ENCODE measurements at places on chromosomes 12 and 14.

GRCh38 chr14:58755031-58755925 lies 117.5 kb downstream of the DACT1 start:
- no peak for DNase-seq

GRCh38 chr12:111056618-111057521 lies 136.5 kb upstream of the MYL2 start:
- DNase-seq = no peak

DNA sequence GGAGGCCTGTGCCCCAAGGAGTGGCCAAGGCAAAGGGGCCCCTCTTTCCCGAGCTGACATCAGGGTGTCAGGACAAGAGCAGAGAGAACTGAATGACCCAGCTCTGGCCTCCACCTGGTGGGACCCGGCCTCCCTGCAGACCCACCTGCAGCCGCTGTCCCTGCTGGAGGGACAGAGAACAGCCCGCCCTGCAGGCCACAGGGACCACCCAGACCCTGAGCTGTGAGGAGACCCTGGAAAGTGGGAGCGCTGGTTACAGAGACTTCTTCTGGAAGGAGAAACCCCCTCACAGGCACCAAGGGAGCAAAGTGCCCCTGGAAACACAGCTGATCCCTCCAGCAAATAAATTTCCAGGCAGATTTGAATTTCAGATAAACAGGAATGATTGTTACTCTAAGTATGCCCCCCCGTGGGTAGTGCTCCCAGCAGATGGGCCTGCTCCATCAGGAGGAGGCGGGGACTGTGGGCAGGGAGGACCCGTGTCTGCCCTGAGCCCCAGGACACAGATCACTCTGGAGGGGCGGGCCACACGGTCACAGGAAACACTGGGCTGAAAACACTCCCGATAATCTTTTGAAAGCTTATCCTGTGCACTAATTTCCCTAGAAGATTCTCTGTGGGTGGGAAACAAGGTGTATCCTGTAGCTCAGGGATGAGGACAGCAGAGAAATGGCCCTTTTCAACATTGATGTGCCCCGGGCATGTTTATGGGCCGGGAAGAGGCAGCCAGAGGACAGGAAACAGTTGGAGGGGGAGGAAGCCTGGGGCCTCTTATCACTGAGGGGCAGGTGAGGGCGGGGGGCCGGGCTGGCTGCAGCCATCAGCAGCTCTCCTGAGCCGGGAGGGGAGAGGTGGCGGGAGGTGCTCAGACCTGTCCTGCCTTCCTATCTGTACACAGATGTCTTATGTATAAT lies 276.0 kb downstream of the ADGRD1 start:
- DNase-seq = no peak

GRCh38 chr14:90331497-90332270 lies at the start of gene NRDE2:
Gene NRDE2 (minus strand): TSS chr14:90331941. CDS start chr14:90331904, 37 bp downstream.
- DNase-seq = peak; percentile 96

DNA sequence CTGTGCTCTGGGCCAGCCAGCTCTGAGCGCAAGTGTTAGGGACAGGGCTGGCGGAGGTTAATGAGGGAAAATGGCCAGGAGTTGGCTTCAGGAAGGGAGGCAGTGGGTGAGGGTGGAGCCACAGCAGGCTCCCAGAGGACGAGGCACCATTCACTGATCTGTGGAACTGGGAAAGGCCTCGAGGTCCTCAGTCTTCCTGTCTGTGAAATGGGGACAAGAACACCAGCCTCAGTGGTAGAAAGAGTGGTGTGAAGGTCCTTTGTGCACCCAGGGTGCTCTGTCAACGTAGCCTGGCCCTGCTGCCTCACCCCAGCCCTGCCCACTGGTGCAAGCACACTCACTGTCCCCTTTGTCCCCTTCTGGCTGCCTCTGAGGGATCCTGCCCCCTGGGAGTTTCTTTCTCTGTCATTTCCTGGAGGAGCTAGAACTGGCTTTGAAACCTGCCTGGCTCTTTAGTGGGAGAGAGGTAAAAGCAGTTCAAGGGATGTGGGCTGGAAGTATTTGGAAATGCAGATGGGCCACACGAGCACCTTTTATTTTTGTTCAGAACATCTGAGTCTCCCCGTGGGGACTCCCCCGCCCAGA lies 25.0 kb downstream of the SYNDIG1L start:
- DNase-seq = no peak

DNA sequence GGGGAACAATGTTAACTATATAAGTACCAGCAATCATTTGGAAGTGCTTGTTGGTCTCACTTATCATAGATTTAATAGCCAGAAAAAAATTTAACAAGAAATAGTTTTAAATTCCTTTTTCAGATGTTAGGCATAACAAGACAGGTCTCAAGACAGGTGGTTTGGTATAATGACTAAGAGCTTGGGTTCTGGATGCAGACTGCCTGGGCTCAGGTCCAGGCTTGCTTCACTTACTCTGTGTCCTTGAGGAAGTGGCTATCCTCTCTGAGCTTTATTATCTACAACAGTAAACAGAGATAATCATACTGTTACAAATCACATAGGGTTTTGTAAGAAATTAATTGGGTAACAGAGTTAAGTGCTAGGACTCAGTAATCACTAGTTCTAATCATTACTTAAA lies 338.0 kb upstream of the FLRT2 start:
- no peak for DNase-seq
